Activated T-cell treated with anti-CD3 and anti-CD28 coated beads, Interleukin-2, amount 50 U/mL, for 72 hours (primary cell): ENCODE measurements at places on chromosomes 7 and 10. TPM values are rescaled to one million over a fixed set of nuclear protein-coding genes. Genes with fewer than 3 reads are reported as not detected.

The ZNF316 gene
- total RNA-seq, result 24.6 TPM

The OR6V1 gene
- total RNA-seq, result not detected

The NEUROG3 gene
- total RNA-seq, result 0.39 TPM

The SLC26A5 gene
- not detected for total RNA-seq

The GPR37 gene
- not detected for total RNA-seq

The FOXL3 gene
- total RNA-seq, result not detected

The AKR1C2 gene
- total RNA-seq, result not detected

The FRA10AC1 gene
- total RNA-seq, result 40.7 TPM

The HECW1 gene
- not detected for total RNA-seq

The NXPH1 gene
- not detected for total RNA-seq

The ZNF485 gene
- 2.8 TPM for total RNA-seq

The URGCP gene
- total RNA-seq, result 36.8 TPM

The SKIDA1 gene
- 0.23 TPM for total RNA-seq

The C1QL3 gene
- total RNA-seq, result not detected

The TFR2 gene
- total RNA-seq, result 5.8 TPM

The PLEKHS1 gene
- not detected for total RNA-seq

The PRPS1L1 gene
- not detected for total RNA-seq

The PSAP gene
- total RNA-seq, result 139 TPM

The ZNF467 gene
- 0.53 TPM for total RNA-seq
